Right ventricle myocardium superior (tissue), 1 donor: ENCODE measurements at places on chromosomes 6 and 20. TPM values are rescaled to one million over a fixed set of nuclear protein-coding genes. Genes with fewer than 3 reads are reported as not detected.
A peak's percentile ranks its signal among the peaks of the same experiment; 100 is the strongest.

DNA sequence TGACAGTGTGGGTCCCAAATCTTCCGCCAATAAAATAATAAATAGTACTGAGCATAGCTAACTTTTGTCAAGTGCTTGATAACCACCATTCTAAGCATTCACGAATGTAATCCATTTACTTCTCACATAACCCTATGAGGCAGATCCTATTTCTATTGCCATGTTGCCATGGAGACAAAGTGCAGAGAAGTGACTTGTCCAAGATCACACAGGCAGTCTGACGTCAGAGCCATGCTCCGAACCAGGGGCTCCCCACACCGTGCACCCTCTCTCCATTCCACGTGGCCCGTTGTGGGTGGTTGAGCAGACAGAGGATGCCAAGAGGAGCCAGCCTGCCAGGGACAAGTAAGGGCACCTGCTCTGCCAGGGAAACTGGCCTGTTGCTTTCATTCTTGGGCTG, 38.9 kb downstream of the CDH22 start:
- no peak for DNase-seq

DNA sequence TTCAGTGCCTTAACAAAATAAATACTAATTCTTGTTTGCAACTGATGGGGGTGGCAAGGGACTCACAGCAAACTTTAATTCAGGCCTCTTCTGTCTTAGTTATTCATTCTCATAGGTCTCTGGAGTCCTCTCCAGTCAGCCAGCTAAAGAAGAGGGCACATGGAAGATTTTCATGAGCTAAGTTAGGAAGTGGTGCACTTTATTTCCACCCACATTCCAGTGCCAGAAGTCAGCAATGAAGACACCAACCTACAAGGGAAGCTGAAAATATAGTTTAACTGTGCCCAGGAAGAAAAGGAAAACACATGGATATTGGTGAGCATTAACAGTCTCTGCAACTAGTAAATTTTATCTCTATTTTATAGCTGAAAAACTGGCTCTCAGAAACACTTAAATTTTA, 16.7 kb upstream of the IRAK1BP1 start:
- no peak for DNase-seq

DNA sequence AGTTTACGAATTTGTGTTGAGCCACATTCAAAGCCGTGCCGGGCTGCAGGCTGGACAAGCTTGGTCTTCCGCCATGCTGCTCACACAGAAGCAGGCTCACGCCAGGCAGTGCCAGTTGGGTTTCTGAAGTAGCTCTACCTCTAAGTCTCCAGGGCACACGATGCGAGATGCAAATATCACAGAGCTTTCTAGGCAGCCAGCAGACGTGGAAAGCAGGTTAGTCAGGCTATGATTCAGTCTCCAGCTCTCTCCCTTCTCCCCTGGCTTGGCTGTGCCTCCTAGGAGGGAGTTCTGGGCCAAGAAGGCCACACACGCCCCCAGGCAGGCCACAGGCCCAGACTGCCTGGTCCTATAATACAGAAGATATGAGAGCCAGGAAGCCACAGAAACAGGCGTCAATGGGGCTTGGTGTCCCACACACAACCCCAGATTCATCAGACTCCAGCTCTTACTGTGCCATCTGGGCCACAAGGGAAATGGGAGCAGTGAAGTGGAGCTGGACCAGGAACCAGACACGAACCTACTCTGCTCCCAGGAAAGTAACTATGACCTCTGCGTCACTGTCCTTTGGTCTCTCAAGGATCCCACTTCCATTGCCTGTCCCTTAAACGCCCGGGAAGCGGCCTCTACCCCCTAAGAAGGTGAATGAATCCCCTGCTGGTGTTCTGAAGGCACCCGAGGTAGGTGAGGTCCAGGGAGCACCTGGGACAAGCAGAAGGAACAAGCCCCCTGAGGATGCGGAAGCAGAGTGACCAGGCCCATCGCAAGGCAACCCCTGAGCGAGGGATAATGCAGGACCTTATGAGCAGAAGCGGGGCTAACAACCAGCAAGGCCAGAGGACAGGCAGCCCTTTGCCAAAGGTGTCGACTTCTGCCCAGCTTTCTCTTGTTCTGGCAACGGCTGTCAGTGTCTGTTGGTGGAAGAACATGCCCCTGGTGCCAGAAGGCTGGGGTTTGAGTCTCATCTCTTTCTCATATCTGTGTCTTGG, 61.2 kb downstream of the GFOD1 start:
- no peak for DNase-seq

- DNase-seq = peak; percentile 86
Observed at GRCh38 chr6:43716099-43716498, 28.5 kb upstream of the MRPS18A start.

DNA sequence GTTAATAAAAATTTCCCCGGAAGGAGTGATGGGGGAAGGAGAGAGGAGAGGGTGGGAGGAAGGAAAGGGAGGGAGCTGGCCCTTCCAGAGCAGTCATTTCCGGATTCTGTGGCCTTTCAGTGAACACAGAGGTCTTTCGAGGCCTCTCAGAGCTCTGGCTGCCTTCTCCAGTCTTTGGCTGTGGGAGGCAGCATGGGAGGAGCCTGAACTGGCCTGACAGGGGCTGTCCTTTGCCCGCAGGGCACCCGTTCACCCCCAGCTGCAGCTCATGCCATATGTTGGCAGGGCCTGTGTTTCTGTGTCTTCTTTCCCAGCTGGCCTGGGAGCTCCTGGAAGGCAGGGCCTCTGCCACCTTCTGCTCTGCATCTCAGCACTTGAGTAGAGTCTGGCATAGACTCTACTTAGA, 95.5 kb downstream of the PPP1R14C start:
- peak; percentile 78 for DNase-seq

GRCh38 chr20:40982415-40983145, 46.0 kb upstream of the TOP1 start:
- no peak for DNase-seq

- DNase-seq = no peak
Observed at GRCh38 chr6:104306211-104306610, 553.5 kb downstream of the HACE1 start.

GRCh38 chr6:112744827-112745226, 397.7 kb downstream of the RFPL4B start:
- DNase-seq = no peak

DNA sequence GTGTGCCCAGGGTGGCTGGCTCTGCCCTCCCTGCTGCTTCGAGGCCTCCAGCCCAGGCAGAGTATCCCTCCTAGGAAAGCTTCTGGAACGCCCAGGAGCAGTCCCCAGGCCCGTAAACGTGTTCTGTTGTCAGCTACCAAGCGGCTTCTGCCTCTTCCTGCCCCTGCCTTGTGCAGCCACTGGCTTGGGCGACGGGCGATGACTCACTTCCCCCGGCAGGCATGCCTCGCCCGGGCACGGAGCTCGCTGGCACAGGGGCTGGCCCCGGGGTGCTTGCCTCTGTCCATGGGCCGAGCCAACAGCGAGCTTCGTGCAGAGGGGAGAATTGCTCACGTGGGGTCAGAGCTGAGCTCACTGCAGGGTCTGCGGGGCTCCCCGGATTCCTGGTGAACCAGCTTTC, 86.7 kb upstream of the THBS2 start:
- no peak for DNase-seq

DNA sequence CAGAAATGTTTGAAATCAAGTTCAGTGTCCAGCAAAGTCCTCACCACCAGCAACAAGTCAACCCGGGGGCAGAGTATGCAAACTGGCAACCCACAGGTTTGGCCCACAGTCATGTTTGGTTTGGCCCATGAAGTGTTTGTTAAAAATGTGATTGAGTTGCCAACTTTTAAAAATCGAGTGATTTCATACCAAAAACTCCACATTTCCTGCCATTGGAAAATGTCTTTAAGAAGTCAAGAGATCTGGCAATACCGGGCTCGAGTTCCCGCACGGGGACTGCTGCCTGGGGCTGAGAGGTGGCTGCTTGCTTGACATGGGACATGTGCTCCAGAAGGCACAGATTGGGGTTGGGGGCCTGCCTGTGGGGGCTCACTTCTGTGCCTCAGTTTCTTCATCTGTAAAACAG, 36.1 kb downstream of the PREX1 start:
- DNase-seq = no peak

GRCh38 chr6:44432726-44433125, 45.2 kb downstream of the CDC5L start:
- DNase-seq = no peak

- no peak for DNase-seq
Observed at GRCh38 chr20:20466341-20466879, 98.5 kb downstream of the INSM1 start.

DNA sequence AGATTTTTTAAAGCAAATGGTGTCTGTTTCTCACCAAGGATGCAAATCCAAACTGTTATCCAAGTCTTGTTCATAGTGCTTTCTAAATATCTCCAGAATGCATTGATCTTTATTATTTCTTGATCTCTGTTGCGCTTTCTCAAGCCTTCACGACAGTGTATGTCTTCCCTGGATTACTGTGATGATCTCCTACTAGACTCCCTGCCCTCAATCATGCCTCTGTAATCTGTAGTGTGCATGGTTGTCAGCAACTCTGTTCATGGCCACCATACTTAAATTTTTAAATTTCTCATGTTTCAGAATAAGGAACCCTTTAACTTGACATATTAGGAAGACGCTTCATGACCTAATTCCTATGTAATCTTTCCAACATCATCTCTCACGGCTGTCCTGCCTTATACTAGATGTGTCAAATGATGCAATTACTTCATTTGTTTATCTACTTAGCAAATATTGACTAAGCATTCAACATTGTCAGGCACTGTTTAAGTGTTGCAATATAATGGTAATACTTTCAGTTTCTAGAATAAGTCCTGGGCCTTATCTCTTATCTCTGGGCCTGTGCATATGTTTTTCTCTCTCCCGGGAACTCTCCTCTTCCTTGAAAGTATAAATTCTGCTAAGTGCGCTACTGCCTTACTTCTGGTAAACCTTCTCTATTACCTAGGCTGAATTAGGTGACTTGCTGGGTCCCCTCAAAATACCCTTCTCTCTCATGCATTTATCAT, 25.6 kb upstream of the AHI1 start:
- DNase-seq = no peak

DNA sequence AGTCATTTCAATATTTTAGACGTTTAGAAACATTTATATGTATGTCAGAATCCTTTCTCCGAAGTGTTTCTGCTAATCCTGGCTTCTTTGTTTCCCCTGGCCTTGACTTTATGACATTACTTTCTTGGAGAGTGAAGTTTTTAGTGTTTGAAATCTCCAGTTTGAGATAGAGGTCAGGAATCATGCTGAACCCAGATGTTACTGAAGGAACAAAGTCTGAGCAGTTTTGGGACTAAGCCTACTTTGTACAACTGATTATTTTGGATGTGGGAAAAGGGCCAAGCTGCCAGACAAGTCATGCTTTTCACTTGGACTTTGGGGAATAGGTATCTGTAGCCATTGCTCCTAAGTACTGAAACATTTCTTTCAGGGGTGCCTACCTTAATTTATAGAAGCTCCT, 2.3 kb downstream of the RNF144B start:
- DNase-seq = no peak

DNA sequence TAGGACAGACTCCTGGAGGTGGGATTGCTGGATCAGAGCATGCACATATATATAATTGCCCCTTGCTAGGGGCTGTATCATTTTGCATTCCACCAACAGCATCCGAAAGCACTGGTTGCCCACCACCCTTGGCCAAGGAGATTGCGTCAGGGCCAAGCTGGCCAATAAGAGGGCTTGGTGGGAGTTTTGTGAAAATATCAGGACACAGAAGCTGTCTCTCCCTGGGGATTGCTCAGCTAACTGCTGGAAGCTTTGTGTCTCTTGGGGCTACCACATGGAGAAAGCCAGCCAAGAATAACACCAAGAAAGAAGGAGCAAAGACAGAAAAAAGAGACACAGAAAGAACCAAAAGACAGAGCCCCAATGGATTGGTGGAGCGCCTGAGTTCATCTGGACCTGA, 90.6 kb upstream of the RALGAPA2 start:
- DNase-seq = no peak

DNA sequence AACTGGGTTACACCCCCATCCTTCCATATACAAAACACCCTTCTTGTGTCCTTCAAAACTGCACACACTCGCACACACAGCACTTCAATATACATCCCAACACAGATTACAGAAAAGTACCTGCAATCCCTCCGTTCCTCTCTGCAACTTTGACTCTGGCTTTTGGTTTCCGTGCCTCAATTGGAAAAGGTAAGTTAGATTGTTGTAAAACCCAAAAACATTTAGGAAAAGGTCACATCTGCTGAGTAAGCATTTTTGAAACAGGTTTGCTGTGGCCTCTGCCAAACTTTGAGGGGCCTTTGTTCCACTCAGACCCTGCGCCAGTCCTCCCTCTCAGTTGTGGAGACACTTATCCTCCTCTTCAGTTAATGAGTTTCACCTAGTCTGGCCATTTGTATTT, 4.2 kb downstream of the NKX2-4 start:
- no peak for DNase-seq

- DNase-seq = no peak
Observed at GRCh38 chr6:153059757-153060156, 57.2 kb upstream of the MTRF1L start.

- no peak for DNase-seq
Observed at GRCh38 chr6:73577676-73578075, 56.8 kb upstream of the EEF1A1 start.

GRCh38 chr20:59161721-59162120, 1.9 kb upstream of the ZNF831 start:
- no peak for DNase-seq

- DNase-seq = no peak
Observed at GRCh38 chr6:40044196-40044595, 109.9 kb upstream of the MOCS1 start.

DNA sequence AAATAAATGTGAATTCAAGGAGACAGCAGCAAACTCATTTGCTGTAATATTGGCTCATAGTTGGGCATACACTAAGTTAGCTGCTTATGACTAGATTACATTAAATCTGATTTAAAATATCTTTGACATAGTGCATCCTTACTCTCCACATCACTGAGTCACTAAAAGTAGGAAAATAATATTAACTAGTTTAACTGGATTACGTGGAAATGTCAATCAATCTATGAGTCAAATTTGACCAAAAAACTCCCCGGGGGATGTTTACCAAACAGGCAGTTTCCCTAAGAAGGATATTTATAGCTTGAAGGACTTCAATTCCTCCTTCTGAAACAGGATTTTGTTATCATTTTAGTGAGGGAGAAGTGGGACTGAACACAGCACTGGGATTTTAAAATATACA, 366.5 kb downstream of the ESR1 start:
- DNase-seq = no peak

GRCh38 chr6:121657972-121658371, 222.5 kb downstream of the GJA1 start:
- DNase-seq = no peak

Gene LY6G6F
- not detected for total RNA-seq

Gene STK38
- 21.2 TPM for total RNA-seq

Gene ENPP5
- 3.0 TPM for total RNA-seq

Gene SIRPG
- not detected for total RNA-seq

Gene CDSN
- not detected for total RNA-seq

Gene STXBP5
- 13.0 TPM for total RNA-seq

Gene TGM2
- 469 TPM for total RNA-seq

Gene SLC22A3
- 1.2 TPM for total RNA-seq

Gene ZFP57
- not detected for total RNA-seq

Gene PSORS1C1
- total RNA-seq = 1.2 TPM

Gene CCDC170
- 0.65 TPM for total RNA-seq
